GM10248 (cell line): ENCODE measurements at places on chromosomes 2 and 18.

DNA sequence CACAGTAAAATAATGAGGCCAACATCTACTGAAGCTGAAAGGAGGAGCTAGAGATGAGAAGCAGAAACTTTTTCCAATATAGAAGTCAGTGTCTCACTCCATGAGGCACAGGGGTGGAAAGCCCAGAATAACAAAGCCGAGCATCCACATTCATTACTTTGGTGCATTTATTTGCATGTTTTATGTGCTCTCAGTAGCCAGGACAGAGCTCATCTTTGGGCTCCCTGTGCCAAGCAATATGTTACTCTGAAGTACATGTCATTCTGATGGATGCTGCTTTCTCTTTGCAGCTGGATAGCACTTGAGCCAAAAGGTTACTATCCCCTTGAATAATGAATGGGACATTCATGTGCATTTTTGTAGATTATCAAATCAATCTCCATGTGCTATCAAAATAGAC lies 338.6 kb upstream of the SOX11 start:
- DNase-seq = no peak

DNA sequence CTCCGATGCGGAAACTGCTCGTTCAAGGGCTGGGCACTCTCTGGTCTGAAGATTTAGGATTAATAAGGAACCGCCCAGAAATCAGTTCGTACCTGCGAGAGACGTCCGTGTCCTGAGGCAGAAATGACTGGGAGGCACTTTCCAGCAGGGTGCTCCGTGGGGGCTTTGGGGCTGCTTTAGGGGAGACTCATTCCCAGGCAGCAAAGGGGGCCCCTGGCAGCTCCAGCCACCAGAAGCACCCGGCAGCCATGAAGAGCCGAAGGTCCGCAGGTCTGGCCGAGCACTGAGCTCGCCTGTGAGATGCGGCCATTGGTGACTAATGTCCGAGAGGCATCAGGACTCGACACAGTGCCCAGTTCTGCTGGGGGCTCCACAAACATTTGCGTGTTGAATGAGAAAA lies 20.9 kb downstream of the KCNG2 start:
- DNase-seq = no peak

GRCh38 chr18:12478269-12479047 lies 70.7 kb downstream of the PRELID3A start:
- no peak for DNase-seq

DNA sequence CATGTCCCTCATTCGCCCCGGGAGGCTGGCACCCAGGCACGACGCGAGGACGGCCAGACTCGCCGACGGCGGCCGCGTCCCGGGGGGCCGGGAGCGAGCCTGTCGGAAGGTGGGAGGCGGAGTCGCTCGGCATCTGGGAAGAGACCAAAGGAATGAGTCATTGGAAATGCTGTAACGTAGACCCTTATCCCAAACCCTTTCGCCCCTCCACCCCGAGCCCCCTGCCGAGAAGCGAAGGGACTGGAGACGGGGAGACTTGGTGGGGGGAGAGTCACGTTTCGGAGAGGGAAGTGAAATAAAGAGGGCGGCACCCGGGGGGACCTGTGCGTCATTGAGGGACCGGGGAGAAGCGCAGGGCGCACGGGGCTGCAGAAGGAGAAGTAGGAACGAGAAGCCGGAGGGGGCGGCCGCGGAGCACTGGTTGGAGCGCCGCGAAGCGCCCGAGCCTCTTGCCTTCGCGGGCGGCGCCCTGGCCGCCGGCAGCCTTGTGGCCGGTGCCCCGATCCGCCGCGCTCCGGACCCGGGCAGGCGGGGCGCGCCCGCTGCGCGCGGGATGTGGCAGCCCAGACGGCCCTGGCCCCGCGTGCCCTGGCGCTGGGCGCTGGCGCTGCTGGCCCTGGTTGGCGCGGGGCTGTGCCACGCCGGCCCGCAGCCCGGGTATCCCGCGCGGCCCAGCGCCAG lies at the start of gene EMILIN2:
EMILIN2 (plus strand) TSS at position 371 of the 681 bp plus-strand sequence; CDS start at position 554, 183 bp downstream.
- peak; percentile 78 for DNase-seq

DNA sequence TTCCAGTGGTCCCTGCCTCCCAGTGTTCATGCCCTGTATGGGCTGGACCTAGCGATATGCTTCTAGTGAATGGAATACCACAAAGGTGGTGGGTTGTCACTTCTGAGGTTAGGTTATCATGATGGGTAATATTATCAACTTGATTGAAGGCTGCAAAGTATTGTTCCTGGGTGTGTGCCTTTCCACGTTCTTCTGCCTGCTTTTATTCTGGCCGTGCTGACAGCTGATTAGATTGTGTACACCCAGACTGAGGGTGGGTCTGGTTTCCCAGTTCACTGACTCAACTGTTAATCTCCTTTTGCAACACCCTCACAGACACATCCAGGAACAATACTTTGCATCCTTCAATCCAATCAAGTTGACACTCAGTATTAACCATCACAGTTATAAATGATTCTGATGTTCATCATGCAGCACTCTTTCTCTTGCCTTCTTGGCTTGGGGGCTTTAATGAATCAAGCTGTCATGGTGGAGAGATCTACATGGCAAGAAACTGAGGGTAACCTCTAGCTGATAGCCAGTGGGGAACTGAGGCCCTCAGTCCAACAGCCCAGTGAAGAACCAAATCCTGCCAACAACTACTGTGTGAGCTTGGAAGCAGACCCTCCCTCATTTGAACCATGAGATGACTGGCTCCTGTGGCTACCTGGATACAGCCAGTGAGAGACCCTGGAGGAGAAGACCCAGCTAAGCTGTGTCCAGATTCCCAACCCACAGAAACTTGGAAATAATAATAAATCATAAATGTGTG lies 63.0 kb upstream of the CELF4 start:
- no peak for DNase-seq

DNA sequence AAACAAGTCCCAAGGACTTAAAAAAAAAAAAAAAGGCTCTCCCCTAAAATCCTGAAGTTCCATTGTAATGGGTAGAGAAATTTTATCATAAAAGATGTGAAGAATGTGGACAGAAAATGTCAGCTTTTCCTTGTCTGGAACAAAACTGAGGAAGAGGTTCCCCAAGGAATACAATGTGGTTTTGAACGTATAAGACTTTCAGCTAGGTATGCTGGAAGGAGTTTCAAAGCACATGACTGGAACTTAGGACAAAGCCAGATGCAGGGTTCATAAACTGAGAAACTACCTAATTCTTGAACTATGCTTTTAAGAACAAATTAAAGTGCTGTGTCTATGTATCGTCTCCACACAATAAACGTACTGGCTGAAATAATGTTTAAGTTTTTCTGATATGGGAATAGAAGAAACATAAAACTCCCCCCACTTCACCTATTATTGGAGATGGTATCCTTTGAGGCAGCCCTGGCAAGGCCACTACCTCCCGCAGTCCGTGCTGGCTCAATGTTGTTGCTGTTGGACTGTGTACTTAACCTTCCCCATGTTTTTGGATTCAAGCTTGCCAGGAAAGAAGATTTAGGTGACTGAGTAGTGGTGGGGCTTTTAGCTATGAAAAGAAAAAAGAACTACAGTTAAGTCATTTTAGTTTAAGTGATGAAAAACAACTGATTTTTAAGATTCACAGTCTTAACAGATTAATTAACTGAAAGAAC lies 84.2 kb upstream of the DNER start:
- no peak for DNase-seq

- DNase-seq = peak; percentile 26
Observed at GRCh38 chr2:181790716-181791649, 100.5 kb upstream of the ITPRID2 start.

- no peak for DNase-seq
Observed at GRCh38 chr2:105412584-105412983, 13.7 kb upstream of the FHL2 start.

DNA sequence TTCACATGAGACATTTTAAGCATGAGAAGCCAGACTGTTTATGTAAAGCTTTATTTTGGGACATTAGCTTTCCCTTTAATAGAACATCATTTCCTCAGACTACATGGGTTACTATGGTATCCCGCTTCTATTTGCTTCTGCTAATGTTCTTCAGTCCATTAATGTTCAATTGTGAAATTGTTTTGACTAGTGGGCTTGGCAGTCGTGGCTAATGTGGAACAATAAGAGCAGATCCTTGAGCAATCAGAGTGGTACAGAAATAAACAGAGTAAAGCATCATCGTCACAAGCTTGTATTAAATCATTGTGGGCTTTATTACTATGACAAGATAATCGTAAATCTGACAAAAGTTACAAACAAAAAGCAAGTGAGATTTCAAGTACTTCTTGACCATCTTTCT lies 60.2 kb downstream of the PDE1A start:
- no peak for DNase-seq

DNA sequence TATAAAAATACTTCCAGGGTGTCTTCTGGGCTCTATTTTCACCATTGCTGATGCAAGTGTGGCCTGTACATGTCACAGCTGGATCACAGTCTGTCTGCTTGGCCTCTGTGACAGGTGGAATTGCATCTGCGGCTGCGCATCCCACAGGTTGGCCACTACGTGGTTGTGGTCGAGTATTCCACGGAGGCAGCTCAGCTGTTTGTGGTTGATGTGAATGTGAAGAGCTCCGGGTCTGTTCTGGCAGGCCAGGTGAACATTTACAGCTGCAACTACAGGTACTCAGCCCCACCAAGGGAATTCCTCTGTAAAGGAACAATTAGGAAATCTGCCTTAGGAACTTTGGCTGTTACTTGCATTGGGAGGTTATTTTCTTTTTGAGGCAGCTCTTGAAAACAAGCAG lies 144.5 kb downstream of the LAMA3 start:
- no peak for DNase-seq

- no peak for DNase-seq
Observed at GRCh38 chr2:205692104-205692503, 9.8 kb downstream of the NRP2 start.

DNA sequence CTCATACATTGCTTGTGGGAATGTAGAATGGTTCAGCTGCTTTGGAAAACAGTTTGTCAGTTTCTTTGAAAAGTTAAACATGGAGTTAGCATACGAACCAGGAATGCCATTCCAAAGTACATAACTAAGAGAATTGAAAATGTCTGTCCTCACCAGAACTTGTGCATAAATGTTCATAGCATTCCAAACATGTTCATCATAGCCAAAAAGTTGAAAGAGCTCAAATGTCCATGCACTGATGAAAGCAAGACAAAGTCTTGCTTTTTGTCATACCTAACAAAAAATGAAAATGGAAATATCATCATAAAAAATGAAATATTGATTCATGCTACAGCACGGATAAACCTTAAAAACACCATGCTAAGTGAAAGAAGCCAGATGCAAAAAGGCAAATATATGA lies 408.8 kb upstream of the UBE2E3 start:
- no peak for DNase-seq

GRCh38 chr2:147844697-147845410 lies at the start of gene ACVR2A:
Gene ACVR2A (plus strand): TSS chr2:147845029. CDS start chr2:147845153, 124 bp downstream.
- peak; percentile 68 for DNase-seq

GRCh38 chr2:171334171-171334570 lies 99.6 kb downstream of the METTL8 start:
- no peak for DNase-seq
